ENCODE measurements at places on chromosomes 13 and 19.

DNA sequence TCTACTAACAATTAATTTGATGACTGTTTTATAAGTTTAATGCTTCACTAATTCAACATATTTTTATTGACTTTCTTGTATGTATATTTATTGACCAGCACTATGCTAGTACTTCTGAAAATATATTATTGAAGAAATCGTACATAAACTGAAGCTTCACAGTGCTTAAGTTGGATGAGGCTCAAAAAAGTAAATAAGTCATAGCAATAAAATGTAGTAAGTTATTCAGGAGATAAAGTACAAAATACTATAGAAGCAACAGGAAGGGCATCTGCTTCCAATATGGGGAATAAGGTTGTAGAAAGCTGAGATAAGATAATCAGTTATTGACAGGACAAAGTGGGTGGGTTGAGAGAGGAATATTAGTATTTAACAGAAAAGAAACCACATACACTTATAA lies 944.9 kb upstream of the MIR17HG start:
- DNase-seq: no peak

- peak; percentile 89 for DNase-seq
Measured at GRCh38 chr19:4120559-4121272, 3.2 kb downstream of the MAP2K2 start.

- no peak for DNase-seq
Measured at GRCh38 chr13:70703755-70704154, 595.5 kb upstream of the KLHL1 start.

GRCh38 chr13:29103065-29103800 lies 283.1 kb downstream of the MTUS2 start:
- no peak for DNase-seq

- peak; percentile 96 for DNase-seq
Measured at GRCh38 chr13:40152145-40152544, 496.7 kb downstream of the COG6 start.

DNA sequence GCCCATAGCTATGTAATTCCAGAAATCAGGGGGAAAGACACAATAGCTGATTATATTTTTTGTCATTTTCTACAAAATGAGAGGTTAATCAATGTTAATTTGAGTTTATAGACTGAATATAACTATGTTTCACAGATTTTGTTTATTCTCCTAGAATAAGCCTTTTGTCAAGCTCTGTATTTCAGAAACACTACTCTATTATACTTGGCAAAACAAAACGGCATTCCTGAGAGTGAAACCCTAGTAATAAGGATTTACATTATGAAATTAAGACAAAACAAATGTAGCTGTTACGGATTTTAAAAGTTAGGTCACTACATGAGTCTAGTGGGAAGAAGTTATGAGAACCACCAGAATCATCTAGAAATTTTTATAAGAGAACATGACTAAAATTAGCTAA lies 334.2 kb downstream of the KLF12 start:
- DNase-seq: no peak

DNA sequence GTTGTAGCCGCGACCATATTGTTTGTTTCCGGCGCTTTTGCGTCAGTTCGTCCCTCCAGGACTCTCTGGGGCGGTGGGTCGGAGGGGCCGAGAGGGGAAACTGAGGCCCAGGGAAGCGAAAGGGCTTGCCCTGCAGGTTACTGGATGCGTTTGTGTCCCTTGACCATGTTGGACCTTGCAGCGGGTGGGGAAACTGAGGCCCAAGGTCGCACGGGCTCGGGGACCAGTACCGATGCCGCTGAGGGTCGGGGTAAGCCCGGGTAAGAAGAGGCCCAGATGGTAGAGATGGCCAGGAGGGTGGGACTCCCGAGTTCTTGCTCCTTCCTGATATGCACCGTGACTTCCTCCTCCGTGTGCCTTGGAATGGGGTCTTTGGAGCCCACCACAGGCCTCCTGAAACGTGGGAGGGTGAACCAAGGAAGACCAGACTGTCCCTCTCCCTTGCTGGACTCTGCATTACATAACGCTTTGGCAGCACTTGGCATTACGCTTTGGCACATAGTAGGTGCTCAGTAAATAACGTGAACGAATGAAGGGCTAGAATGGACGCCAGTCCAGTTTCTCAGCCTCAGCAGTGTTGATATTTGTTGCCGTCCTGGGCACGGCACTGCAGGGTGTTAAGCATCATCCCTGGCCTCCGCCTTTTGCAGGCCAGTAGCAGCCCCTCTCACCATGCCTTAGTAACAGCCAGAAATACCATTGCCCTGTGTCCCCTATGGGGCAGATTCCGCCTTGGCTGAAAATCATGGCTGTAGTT lies 743 bp downstream of the CHAF1A start:
- no peak for DNase-seq

Data from fibroblast of mammary gland (primary cell).